Central memory CD8-positive, alpha-beta T cell (primary cell): ENCODE measurements at places on chromosomes 5 and 9.

DNA sequence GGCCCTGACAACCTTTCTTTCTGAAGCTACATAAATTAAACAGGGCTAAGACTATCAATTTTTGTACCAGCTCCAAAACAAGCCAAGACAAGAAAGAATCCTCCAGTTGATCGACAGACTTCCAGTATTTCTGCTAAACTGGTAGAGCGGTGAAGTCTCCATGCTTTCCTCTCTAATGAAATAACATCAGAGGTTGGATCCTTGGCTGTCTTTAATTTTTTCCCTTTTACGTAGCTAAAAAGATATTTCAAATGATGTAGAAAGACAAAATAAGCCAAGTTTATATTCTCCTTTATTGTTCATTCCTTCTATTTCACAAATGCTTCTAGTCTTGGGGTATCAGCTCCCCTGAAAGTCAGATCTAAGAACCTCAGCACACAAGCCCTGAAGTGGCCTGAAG lies 434.9 kb downstream of the NFIB start:
- DNase-seq: no peak

- no peak for DNase-seq
Observed at GRCh38 chr9:463455-464171, 248.9 kb downstream of the DOCK8 start.

GRCh38 chr9:91765296-91765695 lies 184.7 kb downstream of the ROR2 start:
- DNase-seq: no peak

- no peak for DNase-seq
Observed at GRCh38 chr5:10577371-10578292, 13.8 kb downstream of the ANKRD33B start.

- no peak for DNase-seq
Observed at GRCh38 chr9:85036496-85036895, 367.0 kb downstream of the NTRK2 start.

DNA sequence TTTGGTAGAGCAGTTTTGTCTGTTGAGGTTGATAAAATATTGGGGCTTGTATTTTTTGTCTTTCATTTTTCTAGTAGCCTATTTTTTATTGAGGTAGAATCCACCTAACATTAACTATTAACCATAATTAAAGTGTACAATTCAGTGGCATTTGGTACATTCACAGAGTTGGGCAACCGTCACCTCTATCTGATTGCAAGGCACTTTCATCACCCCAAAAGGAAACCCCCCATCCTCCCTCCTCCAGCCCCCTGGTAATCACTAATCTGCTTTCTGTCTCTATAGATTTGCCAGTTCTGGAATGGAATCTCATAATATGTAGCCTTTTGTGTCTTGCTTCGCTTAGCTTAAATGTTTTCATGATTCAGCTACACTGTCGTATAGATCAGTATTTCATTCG lies 55.5 kb upstream of the DMRT3 start:
- no peak for DNase-seq

DNA sequence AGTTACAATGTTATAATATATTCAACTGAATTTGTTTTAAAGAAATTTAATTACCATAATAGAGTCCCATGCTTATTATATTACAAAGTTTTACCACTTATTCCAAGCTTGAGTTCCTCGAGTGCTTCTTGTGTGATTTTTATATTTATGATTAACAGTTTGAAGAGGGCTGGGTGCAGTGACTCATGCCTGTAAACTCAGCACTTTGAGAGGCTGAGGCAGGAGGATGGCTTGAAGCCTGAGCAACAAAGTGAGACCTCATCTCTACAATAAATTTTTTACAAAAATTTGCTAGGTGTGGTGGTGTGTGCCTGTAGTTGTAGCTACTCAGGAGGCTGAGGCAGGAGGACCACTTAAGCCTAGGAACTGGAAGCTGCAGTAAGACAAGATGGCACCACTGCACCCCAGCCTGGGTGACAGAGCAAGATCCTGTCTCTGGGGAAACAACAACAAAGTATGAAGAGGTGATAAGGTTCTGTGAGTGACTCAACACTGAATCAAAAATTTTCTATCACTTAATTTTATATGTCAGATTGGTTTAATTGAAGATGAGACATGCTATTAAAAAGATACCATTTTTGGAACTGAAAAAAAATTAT lies 9.2 kb downstream of the POC5 start:
- DNase-seq: no peak

DNA sequence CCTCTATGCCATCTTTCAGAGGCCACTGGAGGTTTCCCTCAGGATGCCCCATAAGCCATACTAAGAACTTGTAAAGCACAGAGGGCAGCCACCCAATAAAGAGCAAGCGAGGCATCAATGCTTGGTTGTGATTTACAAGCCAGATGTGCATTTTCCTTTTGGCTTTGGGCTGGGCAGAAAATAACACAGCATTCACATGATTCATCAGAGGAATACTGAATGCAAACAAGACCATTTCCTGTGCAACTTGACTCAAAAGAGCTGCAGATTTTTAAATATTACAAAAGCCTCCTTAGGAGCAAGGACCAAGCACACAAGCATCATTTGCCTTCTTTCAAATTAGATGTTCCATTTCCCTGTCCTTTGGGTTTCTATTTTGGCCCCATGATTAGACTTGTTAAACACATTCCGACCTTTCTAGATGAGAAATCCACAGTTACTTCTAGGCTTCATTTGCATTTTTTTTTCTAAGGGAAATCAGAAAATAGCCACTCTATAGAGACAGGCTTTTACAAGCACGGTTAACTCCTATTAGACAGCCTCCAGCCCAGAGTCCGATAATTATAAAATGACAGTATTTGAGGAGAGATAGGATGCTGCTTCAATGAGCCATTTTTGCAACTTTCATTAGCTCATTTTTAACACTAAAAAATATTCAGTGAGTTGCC lies 207.8 kb downstream of the SEMA5A start:
- DNase-seq: no peak

DNA sequence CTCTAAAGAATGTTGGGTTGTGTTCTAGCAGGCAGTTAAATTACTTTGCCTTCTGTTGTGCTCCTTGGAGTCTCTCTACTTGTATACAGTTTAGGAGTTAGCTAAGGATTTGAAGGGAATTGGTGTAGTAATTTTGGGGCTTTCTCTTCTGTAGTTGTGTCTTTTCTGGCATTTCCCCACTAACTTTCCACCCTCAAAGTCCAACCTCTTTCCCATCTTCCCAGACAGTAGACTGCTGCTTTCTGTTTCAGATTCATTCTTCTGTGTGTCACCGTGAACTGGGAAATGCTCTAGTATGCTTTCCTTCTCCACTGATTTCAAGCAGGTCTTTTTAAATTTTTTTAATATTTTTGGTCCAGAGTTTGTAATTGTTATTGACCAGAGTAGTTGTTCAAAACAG lies 4.5 kb upstream of the ANGPTL2 start:
- DNase-seq: no peak

GRCh38 chr5:25006734-25007133 lies 362.0 kb upstream of the CDH10 start:
- DNase-seq: no peak

GRCh38 chr9:21715408-21715807 lies 87.0 kb upstream of the MTAP start:
- no peak for DNase-seq

DNA sequence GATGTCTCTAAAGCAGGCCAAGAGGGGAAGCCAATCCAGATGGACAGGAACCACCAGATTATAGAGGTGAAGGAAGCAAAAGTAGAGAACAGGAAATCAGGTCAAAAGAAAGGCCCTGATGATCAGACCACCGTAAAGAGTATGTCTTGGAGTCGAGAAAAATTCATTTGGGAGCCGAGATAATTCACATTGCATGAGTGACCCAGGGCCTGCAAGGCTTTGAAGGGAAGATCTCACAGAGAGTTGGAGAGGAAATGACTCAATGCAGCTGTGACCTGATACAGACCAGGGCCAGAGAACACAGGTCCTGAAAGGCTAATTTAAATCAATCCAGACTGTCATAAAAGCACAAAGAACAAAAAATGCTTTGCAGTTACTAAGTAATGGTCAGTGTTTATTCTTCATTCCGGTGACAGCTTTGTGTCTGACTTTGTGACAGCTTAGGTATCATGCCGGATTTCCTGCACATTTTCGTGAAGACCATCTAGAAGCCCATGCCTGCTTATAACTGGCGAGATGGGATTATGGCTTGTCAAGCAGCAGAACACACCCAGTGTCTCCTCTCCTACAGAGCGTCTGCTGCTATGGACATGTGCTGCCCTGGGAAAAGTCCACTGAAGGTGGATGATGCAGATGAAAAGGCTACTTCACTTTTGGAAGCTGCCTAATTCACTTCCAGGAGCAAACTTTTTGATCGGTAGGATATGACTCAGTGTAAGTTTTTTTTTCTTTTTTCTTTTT lies 5.8 kb upstream of the ACTBL2 start:
- DNase-seq: no peak

DNA sequence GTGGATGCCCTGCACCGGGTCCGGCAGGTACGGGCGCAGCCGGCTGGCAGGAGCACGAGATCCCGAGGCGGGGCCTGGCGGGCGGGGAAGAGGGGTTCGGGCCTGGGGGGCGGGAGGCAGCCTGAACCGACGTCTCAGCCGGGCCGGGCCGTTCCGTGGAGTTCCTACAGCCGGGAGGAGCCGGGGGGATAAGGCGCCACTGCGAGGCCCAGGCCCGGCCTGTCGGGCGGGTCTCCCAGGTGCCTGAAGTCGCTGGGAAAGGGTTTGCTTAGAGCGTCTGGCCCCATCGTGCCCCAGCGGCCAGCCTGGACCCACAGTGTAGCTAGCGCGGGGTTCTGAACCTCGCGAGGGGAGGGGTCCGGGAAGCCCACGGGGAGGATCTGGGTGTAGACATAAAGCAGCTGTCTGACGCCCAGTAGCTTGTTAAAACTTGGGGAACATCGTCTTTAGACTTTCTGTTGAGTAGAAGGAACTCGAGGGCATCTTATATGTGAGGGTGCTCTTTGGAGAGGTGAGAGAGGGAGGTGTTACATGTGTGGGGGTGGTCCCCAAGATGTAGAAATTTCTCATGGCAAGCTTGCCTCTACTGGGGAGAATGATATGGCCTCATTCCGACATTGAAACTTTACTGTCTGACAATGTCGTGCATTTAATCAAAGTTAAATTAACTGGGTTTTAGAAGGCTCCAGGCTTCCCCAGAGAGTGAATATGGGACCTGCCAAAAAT lies 524 bp downstream of the FUBP3 start:
- DNase-seq: peak; percentile 9

DNA sequence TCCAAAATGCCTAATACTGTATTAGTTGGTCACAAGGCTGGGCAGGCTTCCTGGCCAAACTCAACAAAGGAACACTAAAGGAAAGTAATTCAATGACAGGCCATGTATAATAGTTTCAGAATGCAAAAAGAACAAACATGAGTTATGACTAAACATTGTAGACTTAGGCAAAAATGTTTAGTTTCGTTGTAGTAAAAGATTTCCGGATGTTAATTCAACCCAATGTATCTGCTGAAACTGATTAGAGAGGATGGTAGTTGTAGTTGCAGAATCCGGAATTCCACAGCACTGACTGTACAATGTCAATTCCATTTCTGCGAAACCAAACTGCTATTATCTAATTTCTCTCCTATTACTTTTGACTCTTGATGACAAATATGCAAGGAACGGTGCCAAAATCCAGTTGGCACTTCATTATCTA lies 117.9 kb upstream of the FST start:
- DNase-seq: no peak

DNA sequence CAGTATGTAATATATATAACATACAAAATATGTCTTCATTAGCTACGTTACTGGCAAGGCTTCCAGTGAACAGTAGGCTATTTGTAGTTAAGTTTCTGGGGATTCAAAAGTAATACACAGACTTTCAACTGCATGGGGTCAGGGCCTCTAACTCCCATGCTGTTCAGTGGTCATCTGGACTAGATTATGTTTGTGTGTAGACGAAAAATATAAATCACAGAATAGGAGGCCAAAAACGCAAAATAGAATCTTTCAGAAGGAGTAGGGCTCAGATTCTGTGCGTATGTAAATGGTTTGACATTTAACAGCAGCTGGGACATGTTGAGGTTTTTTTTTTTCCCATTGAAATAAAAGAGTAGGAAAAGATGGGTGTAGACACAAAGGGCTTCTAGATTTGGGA lies 1048.7 kb upstream of the WWC1 start:
- DNase-seq: no peak

- DNase-seq: no peak
Observed at GRCh38 chr9:126395439-126396212, 69.0 kb downstream of the MVB12B start.

DNA sequence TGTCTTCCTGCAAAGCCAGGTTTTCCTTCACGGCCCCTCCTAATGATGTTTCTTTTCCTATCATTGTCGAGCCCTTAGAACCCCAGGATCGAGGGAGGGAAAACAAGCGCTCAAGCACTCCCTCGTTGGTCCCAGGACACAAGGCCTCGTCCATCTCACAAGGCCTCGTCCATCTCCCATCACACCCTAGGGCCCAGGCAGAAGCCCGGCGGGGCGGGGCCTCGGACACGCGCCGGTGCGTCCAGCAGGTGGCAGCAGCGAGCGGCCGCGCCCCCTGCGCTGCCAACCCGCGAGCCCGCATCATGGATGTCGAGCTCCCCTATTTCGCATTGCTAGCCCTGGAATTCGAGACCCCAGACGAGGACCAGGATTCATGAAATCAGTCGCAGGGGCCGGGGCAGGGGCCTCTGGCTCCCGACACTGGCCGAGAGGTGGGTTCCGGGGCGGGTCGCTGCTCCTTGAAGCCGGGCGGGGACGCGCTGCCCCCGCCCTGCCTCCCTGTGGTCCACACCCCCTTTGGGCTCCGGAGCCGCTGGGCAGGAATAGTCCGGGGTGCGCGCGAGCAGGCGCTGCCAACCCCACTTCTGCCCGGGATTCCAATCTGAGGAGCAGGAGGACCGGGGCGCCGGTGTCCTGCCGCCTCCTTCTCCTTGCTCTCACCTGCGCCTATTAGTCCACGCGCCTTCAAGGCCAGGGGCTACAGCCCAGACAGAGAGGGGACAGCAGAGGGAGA lies at the start of gene ABLIM3:
Gene ABLIM3 (plus strand): TSS at position 270 of the 733 bp plus-strand sequence. CDS start 603 bp downstream, outside the sequence.
- peak; percentile 61 for DNase-seq

DNA sequence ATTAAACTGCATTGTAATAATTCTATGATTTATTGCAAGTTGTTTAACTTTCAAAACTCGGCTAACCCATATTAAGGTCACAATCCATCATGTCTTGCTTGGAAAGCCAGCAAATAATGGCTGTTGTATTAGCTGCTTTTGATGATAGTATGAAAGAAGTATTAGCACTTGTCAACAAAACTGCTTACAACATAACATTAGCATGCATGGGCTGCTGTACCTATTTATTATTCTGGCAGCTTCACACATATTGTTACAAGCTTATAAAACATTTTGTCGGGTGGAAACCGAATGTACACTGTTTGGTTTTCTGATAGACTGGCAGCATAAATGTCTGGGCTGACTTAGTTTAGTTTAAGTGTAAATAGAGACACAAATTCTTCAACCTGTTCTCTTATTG lies 378.3 kb downstream of the KIAA0825 start:
- DNase-seq: no peak

DNA sequence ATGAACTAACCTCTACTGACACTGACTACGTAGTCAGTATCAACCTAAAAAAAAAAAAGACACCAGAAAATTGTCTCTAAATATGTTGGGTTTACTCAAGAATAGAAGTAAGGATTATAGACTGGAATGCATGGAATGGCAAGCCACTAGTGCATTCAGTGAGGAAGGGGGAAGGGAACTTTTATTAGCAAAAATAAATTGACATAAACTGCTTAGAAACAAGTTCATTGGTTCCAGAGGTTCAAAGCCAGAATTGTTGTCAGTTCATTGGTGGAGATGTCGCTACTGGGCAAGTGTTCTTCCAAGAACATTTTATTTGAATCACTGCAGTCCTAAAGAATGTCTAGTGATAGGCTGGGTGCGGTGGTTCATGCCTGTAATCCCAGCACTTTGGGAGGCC lies 26.1 kb upstream of the AOPEP start:
- DNase-seq: no peak

GRCh38 chr9:6997330-6997729 lies 239.6 kb downstream of the KDM4C start:
- DNase-seq: no peak
